ENCODE measurements at places on chromosomes 2 and 18.

DNA sequence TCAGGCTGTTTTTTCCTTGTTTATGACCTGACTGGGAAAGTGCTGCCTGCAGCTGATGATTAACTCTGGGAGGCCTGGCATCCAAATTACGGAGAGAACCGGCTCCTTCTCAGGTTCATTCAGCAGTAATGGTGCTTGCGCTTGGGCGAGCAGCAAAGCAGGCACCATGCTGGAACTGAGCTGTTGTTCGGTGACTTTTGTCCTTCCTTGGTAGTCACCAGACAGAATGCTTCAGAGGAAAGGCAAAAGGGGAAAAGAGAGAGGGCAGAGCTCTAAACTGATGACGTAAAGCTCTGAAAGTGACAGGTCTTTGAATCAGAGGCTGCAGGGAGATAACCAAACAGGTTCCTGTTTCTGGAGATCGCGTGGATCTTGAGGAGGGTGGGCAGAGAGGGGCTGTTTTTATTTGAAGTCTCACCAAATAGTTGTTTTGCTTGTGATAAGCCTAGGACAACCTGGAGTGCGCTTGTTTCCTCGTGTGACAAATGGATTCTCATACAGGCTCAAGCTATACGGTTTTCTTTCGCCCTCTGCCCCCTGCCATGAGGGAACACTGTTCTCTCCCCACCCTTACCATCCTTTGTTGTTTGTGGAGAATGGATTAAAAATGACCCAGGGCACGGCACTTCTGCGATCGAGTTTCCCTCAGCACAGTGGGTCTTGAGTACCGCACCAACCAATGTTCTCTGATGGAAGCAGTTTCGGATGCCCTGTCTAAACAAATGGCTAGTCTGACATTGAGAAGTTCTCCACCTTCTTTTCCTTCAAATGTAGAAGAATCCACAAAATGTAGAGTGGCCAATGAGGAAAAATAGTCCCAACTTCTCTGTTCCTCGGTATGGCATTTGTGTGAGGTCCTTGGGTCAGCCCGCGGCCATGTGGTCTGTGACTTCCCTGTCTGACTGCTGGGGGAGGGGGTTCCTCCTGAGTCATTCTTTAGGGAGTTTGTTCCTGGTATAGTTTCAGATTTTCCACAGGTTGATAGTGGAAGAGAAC lies 1.3 kb downstream of the RASGRP3 start:
- peaks cover 23% of the 10 kb centered on the region for H3K4me1 ChIP-seq
- peaks cover 3% of the 10 kb centered on the region for H3K27me3 ChIP-seq
- H3K4me3 ChIP-seq: no peak overlapping the region
- H3K27ac ChIP-seq: no peak overlapping the region
- peak; percentile 36 for DNase-seq
- H3K36me3 ChIP-seq: no peaks in the 10 kb centered on the region

- no peaks in the 10 kb centered on the region for H3K36me3 ChIP-seq
- H3K27me3 ChIP-seq: no peaks in the 10 kb centered on the region
- H3K4me1 ChIP-seq: no peaks in the 10 kb centered on the region
Observed at GRCh38 chr2:140472676-140473075, 1658.1 kb downstream of the LRP1B start.

DNA sequence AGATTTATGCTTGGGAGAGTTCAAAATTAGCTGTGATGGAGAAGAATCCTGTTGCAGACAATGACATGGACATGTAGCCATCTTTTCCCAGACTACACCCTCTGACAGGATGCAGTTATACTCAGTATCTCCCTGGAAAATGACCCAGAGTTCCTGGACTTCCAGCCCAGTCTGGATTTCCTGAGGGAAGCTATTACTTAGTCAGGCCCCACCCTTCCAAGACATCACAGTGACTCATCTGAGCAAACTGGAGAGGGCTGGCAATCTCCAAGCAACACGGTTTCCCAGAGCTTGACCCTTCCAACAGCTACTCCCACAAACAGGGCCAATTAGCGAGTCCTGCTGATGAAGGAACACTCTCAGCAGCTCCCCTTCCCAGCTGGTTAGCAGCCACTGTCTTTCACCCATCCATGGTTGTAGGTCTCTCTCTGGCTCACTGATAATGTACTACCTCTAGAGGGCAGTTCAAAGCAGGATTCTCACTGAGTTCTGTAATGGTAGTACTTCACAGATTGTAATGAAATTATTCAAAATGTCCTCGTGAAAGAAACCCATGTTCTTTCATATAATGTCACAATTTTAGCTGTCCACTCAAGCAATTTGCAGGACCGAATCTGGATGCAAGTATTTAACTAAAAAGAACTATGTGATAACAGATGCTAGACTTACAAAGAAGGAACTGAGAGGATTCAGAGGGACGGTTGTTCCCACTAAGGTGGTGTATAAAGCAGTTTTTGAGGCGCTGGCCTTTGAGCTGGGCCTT lies 110.2 kb downstream of the MDH1 start:
- no peaks in the 10 kb centered on the region for H3K36me3 ChIP-seq
- no peak overlapping the region for H3K4me3 ChIP-seq
- H3K4me1 ChIP-seq: peaks cover 16% of the 10 kb centered on the region

DNA sequence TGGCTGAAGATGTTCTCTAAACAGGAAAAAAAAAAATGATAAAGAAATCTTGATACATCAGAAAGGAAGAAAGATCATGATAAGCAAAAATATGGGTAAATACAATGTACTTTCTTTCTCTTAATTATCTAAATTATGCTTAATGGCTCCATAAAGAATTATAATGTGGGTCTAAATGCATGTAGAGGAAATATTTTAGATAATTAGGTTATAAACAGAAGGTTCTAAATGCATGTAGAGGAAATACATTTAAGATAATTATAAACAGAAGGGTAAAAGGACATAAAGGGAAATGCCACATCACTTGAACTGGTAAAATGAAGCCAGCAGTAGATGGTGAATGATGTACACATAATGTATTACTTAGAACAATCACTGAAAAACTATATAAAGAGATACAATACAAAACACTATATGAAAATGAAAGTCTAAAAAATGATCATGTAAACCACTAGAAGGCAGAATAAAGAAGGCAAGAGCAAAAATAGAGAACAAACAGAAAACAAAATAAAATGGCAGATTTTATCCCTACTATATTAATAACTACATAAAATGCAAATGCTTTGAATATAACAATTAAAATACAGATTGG lies 308.4 kb upstream of the CDH2 start:
- H3K36me3 ChIP-seq: no peaks in the 10 kb centered on the region
- no peaks in the 10 kb centered on the region for H3K4me1 ChIP-seq
- H3K27ac ChIP-seq: no peak overlapping the region
- DNase-seq: no peak

DNA sequence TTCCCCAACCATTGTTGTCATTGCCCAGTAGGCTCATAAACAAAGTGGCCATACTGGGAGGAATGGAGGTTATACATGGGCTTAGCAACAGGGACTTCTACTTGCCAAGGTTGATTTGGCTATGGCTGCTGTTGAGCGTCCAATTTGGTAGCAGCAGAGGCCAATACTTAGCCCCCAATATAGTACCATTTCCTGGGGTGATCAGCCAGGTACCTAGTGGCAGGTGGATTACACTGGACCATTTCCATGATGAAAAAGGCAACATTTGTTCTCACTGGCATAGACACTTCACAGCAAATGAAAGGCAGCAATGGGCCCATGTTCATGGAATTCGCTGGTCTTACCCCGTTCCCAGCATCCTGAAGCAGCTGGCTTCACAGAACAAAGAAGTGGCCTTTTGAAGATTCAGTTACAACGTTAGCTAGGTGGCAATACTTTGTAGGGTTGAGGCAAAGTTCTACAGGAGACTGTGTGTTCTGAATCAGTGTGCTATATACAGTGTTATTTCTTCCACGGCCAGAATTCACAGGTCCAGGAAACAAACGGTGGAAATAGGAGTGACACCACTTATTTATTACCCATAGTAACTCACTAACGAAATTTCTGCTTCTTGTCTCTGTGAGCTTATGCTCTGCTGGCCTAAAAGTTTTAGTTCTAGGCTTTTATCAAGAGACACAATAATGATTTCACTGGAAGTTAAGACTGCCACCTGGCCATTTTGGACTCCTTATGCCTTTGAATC lies 37.5 kb downstream of the FBXO11 start:
- peak; percentile 65 for DNase-seq
- no peak overlapping the region for H3K4me3 ChIP-seq
- H3K27ac ChIP-seq: peak overlapping the region; percentile 85
- H3K4me1 ChIP-seq: peaks cover 32% of the 10 kb centered on the region
- no peaks in the 10 kb centered on the region for H3K27me3 ChIP-seq

DNA sequence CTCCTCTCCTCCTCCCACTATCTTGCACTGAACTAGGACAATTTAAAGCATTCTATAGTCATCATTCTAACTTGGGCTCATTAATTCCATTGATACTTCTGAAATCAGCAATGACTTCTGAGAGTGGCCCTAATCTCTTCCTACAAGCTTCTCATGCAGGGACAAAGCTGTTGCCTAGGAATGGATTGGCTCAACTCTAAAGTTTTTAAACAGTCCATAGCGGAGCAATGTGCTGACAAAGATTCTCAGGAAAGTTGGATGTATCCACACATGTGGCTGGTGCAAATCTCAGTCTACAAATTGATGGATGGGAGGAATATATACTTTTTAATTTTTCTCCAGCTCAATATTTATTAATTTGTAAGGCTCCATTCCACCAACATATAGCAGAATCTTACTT lies 388.9 kb downstream of the SETBP1 start:
- no peak overlapping the region for H3K4me3 ChIP-seq
- H3K27ac ChIP-seq: no peak overlapping the region
- no peaks in the 10 kb centered on the region for H3K36me3 ChIP-seq
- no peaks in the 10 kb centered on the region for H3K27me3 ChIP-seq
- no peaks in the 10 kb centered on the region for H3K4me1 ChIP-seq

GRCh38 chr2:100071335-100072043 lies 70.9 kb downstream of the AFF3 start:
- H3K27me3 ChIP-seq: peaks cover 8% of the 10 kb centered on the region
- H3K4me1 ChIP-seq: no peaks in the 10 kb centered on the region
- DNase-seq: no peak
- no peak overlapping the region for H3K4me3 ChIP-seq

DNA sequence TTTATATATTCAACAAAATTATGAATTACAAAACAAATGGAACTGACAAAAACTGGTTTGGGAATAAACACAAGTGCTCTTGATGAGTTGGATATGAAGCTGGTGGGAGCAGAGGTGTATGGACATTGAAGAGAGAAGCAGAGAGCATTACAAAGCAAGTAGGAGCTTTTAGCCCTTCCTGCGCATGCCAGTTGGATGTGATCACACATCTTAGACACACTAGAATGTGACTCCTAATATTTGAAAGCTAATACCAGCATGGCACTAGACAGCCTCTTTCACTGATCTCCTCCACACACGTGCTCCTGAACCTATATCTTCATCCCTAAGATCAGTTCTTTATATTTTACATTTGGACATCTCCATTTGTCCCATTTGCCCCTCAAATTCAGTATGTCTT lies 298.1 kb downstream of the MTX2 start:
- H3K27me3 ChIP-seq: no peaks in the 10 kb centered on the region
- no peak overlapping the region for H3K27ac ChIP-seq
- H3K4me3 ChIP-seq: no peak overlapping the region
- no peaks in the 10 kb centered on the region for H3K36me3 ChIP-seq
- H3K4me1 ChIP-seq: peaks cover 15% of the 10 kb centered on the region

GRCh38 chr2:9462886-9463697 lies 11.3 kb upstream of the IAH1 start:
- no peaks in the 10 kb centered on the region for H3K36me3 ChIP-seq
- H3K27ac ChIP-seq: no peak overlapping the region
- no peaks in the 10 kb centered on the region for H3K4me1 ChIP-seq
- H3K27me3 ChIP-seq: no peaks in the 10 kb centered on the region
- no peak overlapping the region for H3K4me3 ChIP-seq

GRCh38 chr2:28972778-28973335 lies 8.2 kb upstream of the TOGARAM2 start:
- DNase-seq: no peak
- H3K4me1 ChIP-seq: no peaks in the 10 kb centered on the region
- H3K27ac ChIP-seq: no peak overlapping the region
- H3K27me3 ChIP-seq: no peaks in the 10 kb centered on the region
- no peak overlapping the region for H3K4me3 ChIP-seq
- H3K36me3 ChIP-seq: no peaks in the 10 kb centered on the region

DNA sequence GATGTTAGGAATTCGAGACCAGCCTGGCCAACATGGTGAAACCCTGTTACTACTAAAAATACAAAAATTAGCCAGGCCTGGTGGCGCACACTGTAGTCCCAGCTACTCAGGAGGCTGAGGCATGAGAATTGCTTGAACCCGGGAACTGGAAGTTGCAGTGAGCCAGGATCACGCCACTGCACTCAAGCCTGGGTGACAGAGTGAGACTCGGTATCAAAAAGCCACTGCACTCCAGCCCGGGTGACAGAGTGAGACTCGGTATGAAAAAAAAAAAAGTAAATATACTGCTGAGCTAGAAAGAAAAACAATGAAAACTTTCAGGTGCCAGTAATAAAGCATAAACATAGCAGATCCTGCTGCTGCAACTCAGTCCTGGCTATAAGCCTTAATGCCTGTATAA lies 73.5 kb downstream of the STRN start:
- no peaks in the 10 kb centered on the region for H3K27me3 ChIP-seq
- H3K27ac ChIP-seq: no peak overlapping the region
- no peak overlapping the region for H3K4me3 ChIP-seq
- peaks cover 5% of the 10 kb centered on the region for H3K4me1 ChIP-seq
- DNase-seq: no peak

- H3K4me3 ChIP-seq: no peak overlapping the region
- peaks cover 26% of the 10 kb centered on the region for H3K27me3 ChIP-seq
- no peak overlapping the region for H3K27ac ChIP-seq
- H3K36me3 ChIP-seq: no peaks in the 10 kb centered on the region
- no peak for DNase-seq
Observed at GRCh38 chr18:57353137-57353939, 981 bp downstream of the ST8SIA3 start.

GRCh38 chr2:233593201-233593600 lies 24.2 kb upstream of the UGT1A8 start:
- H3K4me3 ChIP-seq: no peak overlapping the region
- DNase-seq: no peak
- H3K27ac ChIP-seq: no peak overlapping the region

All from endothelial cell of umbilical vein (primary cell).